ENCODE measurements at places on chromosomes 5 and 9.

GRCh38 chr9:131618071-131618479 is 72.8 kb downstream of the PRRT1B start:
- H3K27me3 ChIP-seq, result no peaks in the 10 kb centered on the region
- H3K4me3 ChIP-seq, result no peak overlapping the region
- H3K27ac ChIP-seq, result peak overlapping the region; percentile 2

GRCh38 chr5:180283026-180283615 is 8.8 kb downstream of the MAPK9 start:
- peaks cover 31% of the 10 kb centered on the region for H3K36me3 ChIP-seq
- DNase-seq, result no peak
- H3K27ac ChIP-seq, result no peak overlapping the region
- peaks cover 6% of the 10 kb centered on the region for H3K4me1 ChIP-seq
- H3K27me3 ChIP-seq, result no peaks in the 10 kb centered on the region
- H3K4me3 ChIP-seq, result no peak overlapping the region

DNA sequence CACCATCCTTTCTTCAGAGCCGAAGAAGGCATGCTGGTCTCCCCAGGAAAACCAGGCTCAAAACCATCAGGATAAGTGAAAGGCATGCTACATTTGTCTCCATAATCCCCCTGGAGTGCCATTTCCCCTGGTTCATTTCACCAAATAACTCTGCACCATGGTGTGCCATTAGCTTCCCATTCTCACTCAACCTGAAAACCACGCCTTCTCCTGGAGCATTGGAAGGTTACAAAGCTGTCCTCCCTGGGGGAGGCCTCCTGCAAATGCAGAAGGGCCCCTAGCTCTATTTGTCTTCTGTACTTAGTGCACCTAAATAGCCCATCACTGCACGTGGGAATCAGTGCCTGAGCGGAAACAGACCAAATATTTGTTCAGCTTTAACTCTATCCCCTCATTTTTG is 90.2 kb upstream of the ICE1 start:
- H3K36me3 ChIP-seq, result no peaks in the 10 kb centered on the region
- no peak overlapping the region for H3K4me3 ChIP-seq
- H3K27me3 ChIP-seq, result no peaks in the 10 kb centered on the region
- DNase-seq, result no peak

GRCh38 chr5:30453168-30453567 is 740.3 kb upstream of the CDH6 start:
- H3K36me3 ChIP-seq, result no peaks in the 10 kb centered on the region
- no peak overlapping the region for H3K27ac ChIP-seq
- no peaks in the 10 kb centered on the region for H3K27me3 ChIP-seq

GRCh38 chr5:16740066-16740810 is 123.4 kb upstream of the RETREG1 start:
- H3K4me1 ChIP-seq, result peaks cover 19% of the 10 kb centered on the region
- H3K27ac ChIP-seq, result no peak overlapping the region
- H3K4me3 ChIP-seq, result no peak overlapping the region

DNA sequence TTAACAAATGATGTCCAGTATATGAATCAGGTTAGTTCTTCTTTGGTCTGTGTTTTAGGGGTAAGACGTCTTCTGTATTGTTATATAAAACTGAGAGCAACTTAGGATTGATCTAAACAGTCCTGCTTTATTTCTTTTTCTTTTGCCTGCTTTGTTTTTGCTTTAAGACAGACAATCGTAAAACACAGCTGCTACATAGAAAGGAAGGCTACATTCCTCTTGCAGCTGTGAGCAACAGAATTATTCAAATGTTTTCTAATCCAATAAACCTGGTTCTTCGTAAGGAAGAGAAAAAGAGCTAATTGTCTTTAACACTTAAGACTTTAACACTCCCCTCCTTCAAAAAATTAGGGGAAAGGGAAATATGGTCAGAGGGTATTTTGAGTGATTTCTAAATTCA is 14.6 kb downstream of the FGF1 start:
- no peak overlapping the region for H3K4me3 ChIP-seq
- no peaks in the 10 kb centered on the region for H3K27me3 ChIP-seq
- H3K36me3 ChIP-seq, result no peaks in the 10 kb centered on the region
- H3K4me1 ChIP-seq, result no peaks in the 10 kb centered on the region

DNA sequence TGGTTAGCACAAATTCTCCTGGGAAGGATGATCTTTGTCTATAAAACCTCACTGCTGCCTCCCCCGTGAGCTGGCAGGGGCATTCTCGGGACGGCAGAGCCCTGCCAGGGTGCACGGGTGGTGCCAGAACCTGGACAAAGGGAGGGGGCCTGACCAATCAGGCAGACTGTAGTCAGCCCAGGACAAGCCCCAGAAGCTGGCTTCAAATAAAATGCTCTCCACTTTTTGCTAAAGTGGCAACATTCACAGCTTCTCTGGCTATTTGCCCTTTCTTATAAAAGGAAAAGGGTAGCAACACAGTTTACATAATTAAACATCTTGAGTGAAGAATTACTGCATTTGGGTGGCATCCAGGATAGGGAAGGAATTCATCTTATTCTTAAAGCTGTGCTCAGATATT is 14.4 kb downstream of the IL9 start:
- no peak overlapping the region for H3K27ac ChIP-seq
- H3K36me3 ChIP-seq, result no peaks in the 10 kb centered on the region
- H3K27me3 ChIP-seq, result no peaks in the 10 kb centered on the region
- no peak overlapping the region for H3K4me3 ChIP-seq
